ENCODE measurements at places on chromosomes 5 and 9.

GRCh38 chr9:37373621-37374020 lies 48.9 kb upstream of the GRHPR start:
- DNase-seq, result no peak

GRCh38 chr5:134552301-134552700 lies 26.8 kb downstream of the JADE2 start:
- no peak for DNase-seq

GRCh38 chr9:97064176-97064575 lies 25.2 kb upstream of the CTSV start:
- DNase-seq, result no peak

GRCh38 chr5:154058055-154059038 lies 19.6 kb downstream of the MFAP3 start:
- DNase-seq, result no peak

- no peak for DNase-seq
Measured at GRCh38 chr9:91812191-91812590, 137.8 kb downstream of the ROR2 start.

DNA sequence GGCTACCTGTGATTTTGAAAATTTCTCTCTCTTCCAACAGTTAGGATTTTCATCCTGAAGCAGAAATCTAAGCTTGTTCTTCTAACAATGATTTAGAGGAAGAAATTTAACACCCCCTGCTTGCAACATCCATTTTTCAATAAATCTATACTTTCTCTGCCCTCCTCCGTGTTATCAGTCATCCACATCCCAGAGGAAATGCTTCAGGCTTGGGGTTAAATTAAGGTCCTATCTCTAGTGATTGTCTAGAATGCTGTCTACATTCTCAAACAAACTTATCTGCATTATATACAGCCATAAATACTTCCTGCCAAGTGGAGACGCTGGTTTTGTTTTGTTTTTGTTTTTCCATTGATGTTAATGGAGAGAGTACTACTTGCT lies 371.0 kb downstream of the CSNK1G3 start:
- DNase-seq, result no peak

- DNase-seq, result no peak
Measured at GRCh38 chr5:132301344-132302271, 7.4 kb downstream of the SLC22A4 start.

DNA sequence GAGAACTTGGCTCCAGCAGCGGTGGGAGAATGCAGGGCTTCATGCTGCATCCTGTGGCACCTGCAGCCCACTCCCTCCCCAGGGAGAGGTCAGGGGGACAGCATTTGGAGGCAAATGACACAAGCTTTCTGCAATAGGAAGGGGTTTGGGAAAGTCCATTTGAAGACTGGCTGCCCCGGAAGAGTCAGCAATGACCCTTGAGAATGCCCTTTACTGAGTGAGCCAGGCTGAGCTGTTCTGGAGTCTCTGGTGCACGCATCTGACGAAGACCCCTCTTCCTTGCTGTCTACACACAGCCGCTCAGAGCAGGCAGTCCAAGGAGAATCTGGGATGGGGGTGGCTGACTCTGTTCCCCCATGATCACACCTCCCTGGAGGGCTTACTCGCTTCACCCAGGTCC lies 5.5 kb upstream of the NXNL2 start:
- DNase-seq, result no peak

GRCh38 chr9:10104774-10105173 lies 508.0 kb downstream of the PTPRD start:
- DNase-seq, result no peak

- DNase-seq, result peak; percentile 34
Measured at GRCh38 chr5:172496671-172497371, 42.5 kb upstream of the SH3PXD2B start.

GRCh38 chr9:132283165-132283564 lies 71.6 kb downstream of the SETX start:
- DNase-seq, result no peak

DNA sequence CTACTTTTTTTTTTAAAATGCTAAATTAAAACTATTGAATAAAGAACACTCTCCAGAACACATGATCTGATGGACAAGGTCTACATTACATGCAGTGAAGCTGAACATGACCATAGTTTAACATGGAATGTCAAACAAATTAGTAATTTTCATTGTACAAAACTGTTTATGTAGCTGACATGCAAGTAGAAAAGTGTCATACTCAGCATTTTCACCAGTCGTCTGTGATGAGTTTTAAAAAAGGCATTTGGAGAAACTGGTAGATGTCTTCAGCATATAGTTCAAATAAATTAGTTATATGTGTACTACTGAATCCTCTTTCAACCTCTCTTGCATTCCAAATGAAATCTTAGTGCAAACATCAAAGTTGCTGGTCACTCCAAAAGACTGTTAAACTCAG lies 301.9 kb downstream of the FER start:
- no peak for DNase-seq

DNA sequence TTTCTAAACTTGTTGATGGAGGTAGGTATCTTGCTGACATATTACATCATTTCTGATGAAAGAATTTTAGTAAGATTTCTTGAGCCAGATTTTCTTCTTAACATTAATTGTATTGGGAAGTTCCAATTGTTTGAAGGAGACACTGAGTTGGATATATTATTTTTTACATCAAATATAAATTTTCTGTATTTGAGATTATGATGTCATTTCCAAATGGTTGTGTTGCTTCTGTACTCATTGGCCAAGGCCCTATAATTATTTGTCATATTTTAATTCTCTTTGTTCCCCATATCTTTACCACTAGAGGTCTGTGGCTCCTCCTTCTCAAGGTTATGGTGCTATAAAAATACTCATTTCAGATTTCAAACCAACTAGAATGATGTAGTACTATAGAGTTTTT lies 53.4 kb downstream of the ITGA1 start:
- DNase-seq, result no peak

GRCh38 chr9:106324053-106324585 lies 538.8 kb upstream of the ZNF462 start:
- DNase-seq, result no peak

GRCh38 chr5:32174011-32174870 lies at the start of gene GOLPH3:
Gene GOLPH3, minus strand, starts transcription at chr5:32174319. Its CDS starts 285 bp downstream, at chr5:32174034.
- peak; percentile 83 for DNase-seq

DNA sequence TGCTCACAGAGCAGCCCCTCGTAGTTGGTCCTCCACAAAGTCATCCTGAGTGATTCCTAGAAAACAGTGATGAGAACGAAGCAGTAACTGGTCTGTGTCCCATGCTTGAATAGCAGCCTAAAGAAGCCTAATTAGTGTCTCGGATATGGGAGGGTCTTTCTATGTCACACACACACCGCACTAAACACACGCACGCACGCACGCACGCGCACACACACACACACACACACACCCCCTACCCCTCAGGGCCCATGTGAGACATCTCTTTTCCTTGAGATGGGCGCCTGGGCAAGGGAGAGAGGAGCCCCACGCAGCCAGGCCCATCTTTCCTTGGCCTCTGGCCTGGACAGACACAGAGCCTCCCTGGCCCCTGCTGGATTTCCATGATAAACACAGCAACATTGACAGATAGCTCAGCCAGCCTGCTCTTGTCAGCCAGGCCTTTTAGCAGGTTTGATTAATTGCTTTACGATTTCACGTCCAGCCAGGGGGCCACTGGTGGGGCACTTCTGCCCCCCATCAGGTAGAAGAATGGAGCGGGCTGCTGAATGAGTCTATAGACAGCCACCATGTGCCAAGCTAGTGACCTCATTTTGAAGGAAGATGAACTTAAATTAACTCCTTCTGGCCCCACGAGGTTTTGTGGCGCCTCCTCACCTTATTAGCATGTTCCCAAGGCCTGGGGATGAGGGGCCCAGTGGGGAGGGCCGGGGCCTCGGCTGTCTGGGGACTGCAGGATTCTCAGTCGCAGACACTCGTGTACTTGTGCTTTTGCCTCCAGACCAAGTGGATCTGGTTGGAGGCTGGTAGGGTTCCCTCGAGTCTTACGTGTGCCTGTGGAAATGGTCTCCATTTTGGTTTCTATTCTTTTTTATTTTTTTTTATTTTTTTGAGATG lies 36.2 kb upstream of the PRDM12 start:
- no peak for DNase-seq

DNA sequence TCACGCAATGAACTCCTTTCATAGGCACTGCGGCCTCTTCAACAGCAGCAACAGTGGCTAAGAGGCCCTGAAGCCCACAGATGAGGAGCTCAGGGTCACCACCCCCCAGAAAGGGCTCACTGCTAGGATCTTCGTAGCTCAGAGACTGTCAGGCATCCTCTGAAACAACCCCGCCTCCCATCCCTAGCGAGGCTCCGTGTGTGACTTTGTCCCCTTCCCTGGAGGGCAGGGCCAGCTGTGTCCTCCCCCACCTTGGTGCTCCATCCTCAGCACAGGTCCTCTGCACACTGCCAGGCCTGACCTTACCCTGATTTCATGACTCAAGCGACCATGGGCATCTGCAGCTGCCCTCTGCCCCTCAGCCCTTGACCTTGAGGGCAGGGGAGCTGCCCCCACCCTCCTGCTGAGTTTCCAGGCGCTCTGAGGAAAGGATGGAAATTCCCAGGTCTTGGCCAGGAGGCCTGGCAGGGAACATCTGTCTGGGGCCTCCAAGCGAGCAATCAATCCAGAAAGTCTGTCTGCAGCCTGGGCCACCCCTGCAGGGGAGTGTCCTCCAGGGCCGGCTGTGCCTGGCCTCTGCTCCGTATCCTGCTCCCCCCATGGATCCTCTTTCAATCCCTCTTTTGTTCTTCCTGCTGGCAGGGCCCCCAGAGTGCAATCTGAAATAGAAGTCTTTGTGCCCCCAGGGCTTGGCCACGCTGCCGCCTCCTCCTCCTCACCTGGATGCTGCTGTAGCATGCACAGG lies 6.8 kb upstream of the IRX4 start:
- DNase-seq, result no peak

DNA sequence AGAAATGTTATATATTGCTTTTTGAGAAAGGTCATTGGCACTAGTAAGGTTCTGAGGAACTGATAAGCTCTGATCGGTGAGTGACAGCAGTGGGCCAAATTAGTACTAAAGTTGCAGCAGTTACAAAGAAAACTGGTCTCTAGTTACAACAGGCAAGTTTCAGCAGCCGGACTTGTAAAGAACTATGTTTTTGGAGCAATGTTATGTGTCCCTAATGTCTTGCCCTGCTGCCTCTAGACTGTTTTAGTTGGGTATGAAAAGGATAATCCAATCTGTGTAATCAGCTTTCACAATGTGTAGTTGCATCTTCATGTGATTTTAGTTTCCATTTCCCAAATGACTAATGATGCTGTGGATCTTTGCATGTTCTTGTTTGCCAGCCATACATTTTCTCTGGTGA lies 113.5 kb downstream of the CAMK4 start:
- no peak for DNase-seq

GRCh38 chr9:31321686-31322085 lies 1062.8 kb upstream of the ACO1 start:
- DNase-seq, result no peak

GRCh38 chr5:151171529-151171928 lies 13.9 kb upstream of the ANXA6 start:
- DNase-seq, result no peak

DNA sequence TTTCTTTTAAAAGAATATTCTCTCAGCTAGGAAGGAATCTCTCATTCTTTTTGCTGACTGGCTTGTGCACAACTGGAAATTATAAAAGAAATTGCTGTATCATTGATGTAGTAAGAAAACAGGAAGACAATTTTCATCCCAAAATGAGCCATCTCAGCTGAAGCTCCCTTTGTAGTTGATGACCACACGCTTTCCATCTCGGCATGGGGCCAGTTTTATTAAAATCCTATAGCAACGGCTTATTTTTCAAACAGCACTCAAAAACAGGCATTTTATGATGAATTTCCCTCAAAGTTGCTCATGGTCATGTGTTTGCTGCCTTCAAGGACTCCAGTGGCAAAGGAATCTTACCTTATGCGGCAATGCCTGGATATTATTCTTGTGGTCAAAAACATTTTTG lies 62.4 kb upstream of the GLIS3 start:
- no peak for DNase-seq

GRCh38 chr5:77010243-77010642 lies 20.0 kb upstream of the AGGF1 start:
- no peak for DNase-seq

DNA sequence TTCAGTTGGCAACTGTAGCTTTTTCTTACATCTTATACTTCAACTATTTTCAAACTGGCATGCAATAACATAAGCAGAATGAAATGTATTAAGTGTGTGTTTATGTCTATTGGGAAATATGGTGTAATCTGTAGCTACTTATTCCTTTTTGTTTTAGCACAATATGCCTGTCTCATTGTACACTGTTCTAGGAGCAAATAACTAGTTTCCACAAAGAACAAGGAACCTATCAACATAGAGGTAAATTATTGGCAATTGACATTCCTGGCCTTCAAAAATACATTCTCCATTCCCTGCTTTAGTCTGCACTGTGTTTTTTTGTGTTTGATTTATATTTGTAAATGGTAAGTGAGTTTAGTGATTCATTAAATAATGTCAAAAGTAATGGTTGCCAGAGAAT lies 75.7 kb downstream of the FBXL7 start:
- DNase-seq, result no peak

- DNase-seq, result no peak
Measured at GRCh38 chr5:40071870-40072269, 607.8 kb upstream of the PTGER4 start.

DNA sequence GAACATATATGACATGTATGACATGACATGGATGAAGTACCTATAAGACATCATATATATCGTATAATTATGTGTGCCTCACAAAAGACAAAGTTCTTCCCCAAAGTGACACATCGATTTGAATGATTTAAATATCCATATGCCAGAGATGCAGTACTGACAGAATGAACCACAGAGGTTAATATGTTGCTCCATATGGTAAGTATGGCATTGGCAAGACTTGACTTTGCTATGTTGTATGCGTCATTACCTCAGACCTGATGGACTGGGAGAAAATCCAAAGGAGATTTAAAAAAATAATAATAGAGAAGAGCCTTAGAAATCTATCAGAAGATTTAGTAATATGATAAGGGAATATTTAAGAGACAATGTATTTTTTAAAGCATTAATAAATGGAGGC lies 263.2 kb downstream of the PJA2 start:
- no peak for DNase-seq

GRCh38 chr5:142065273-142065672 lies 43.3 kb upstream of the NDFIP1 start:
- DNase-seq, result no peak

GRCh38 chr5:127386557-127386956 lies 96.0 kb downstream of the MEGF10 start:
- no peak for DNase-seq

DNA sequence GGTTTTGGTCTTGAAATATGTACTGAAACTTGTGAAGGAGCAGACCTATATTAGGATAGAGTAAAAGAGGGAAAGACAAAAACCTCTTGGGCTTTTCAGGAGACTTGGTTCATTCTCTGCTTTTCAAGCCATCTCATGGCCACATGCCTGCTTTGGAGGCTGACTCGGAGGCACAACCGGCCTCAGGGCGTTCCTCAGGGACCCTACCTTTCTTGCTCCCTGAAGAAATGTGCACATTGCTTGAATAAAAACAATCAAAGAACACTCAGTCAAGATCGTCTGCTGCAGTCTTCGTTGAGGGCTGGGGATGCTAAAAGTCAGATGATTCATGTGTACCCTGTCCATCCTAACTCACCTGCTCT lies 994 bp downstream of the IRGM start:
- DNase-seq, result no peak

All from mesothelial cell of epicardium (in vitro differentiated cells).